ENCODE measurements at places on chromosomes 7 and 10.

DNA sequence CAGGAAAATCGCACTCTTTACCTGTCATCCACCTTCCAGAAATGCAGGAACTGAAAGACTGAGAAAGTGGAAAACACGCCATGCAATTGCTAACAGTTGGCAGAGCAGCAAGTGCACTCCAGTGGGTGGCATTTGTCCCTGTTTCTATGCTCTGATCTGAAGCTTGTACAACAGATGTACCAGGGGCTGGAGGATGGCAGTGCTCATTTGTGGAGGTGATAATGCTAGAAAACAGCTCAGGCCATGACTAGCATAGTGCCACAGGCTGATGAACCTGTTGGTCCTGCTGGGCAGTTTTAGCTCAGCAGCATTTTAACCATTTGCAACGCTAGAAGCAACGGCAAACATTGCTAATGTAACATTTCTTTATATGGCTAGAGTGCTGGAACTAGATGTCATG is 199.9 kb upstream of the NRP1 start:
- no peak for DNase-seq

DNA sequence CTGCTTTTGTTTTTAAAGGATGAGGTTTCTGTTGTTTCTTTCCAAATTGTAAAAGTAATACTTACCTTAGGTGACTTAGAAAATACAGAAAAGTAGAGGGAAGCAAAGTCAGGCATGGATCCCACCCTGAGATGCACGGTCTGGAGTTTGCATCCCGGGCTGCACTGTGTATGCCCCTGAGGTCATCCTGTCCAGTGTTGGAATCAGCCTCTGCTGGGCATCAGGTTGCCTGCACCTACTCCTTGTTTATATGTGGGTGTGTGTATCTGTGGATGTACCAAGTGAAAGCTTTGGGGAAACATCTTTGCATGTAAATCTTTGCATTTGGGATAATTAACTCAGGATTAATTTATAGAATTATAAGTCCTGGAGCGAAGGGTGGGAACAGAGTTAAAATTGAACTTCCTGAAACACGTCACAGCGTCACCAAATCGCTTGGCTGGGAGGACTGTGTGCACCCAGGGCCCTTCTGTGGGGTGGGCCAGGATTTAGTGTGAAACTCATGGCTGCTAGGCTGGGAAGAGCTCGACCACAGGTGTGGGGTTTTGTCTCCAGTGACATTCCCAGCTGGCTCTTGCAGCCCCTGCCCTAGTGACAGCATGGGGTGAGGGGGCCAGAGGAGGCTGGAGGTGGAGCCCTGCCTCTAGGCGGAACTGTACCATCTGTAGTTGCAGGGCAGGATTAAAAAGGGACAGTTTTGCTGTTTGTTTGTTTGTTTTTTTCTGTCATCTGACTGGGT is 27.9 kb downstream of the GTF2IRD1 start:
- DNase-seq = no peak

DNA sequence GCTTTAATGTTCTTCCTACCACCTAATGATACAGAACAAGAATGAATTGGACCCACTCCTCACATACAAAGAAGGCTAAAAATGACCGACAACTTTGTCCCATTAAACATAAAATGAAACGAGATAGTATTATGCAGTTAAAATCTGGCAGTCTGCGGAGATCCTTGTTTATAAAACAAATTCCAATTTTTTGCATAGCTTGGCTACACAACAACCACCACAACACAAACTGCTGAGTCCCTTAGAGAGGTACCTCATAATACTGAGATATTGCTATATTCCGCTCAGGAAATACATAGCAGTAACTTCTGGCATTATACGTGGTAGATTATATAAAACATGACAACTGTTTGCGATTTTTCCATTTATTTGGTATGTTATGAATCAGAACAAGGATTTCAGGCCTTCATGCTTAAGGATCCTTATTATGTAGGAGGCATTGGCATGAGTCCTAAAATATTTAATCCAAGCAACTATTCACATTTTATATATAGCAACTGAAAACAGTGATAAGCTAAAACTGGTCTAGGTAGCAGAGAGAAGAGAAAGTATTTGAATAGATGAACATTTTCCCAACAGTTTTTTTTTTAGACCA is 96.0 kb downstream of the ANK3 start:
- DNase-seq = no peak

GRCh38 chr7:16171928-16172327 is 249.4 kb downstream of the CRPPA start:
- no peak for DNase-seq

GRCh38 chr7:84729284-84729683 is 457.6 kb downstream of the SEMA3D start:
- no peak for DNase-seq

- DNase-seq = no peak
Observed at GRCh38 chr10:86340991-86341260, 25.7 kb downstream of the GRID1 start.

All from stimulated activated CD8-positive, alpha-beta memory T cell treated with anti-CD3 and anti-CD28 coated beads, Interleukin-7, amount 100 ng/mL, for 48 hours (primary cell).